Fibroblast of skin of back (primary cell): ENCODE measurements at places on chromosomes 6 and 20.

- no peak for DNase-seq
Observed at GRCh38 chr6:146892283-146892612, 293.5 kb downstream of the ADGB start.

DNA sequence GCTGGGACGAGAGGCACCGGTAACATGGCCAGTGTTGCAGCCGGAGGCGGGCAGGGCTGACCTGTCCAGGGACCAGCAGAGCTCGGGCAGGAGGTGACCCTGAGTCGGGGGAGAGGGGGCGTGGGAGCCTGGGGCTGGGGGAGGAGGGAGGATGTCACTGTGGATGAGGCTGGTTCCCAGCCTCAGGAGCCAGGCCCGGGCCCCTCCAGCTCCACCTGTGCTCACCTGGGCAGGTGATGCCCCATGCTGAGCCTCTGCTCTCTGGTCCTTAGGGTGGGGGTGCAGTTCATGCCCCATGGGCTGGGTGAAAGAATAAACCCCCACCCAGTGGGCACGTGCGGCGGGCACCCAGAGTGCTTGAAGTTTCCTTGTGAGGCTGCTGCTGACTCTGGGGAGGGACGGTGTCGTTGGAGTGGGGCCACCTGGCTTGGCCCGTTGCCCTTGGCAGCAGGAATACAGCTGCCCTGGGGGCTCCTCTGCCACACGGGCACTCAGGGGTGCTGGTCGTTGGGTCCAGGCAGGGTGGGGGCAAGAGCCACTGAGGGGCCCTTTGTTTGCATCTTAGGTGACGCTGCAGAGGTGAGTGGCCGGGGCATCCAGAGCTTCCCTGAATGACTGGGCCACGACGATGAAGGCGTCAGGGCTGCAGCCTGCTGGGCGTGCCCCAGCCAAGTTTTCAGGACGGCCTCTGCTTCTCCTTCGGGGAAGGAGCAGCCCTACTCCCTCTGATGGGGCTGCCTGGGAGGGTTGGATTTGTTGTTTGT lies 24.7 kb upstream of the BHLHE23 start:
- no peak for DNase-seq

GRCh38 chr6:30542404-30542725 lies 13.9 kb downstream of the GNL1 start:
- no peak for DNase-seq

DNA sequence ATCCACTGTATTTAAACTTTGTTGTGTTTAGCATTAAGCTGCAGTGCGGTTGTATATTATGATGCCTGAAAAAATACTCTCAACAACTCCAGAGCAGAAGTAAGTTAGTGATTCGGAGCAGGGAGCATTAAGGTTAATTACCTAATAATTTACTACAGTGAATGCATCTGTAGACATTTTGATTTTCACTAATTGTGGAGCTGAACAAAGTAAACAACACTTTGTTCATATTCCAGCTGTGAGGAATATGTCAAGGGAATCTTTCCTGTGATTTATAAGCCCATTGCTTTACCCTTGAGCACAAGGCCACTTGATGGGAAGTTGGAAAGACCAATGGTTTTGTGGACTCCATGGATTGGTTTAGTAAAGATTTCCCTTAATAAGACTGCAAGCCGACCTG lies 77.1 kb downstream of the CBLN4 start:
- no peak for DNase-seq

GRCh38 chr6:13743736-13744127 lies 32.1 kb upstream of the RANBP9 start:
- no peak for DNase-seq
